ENCODE measurements at places on chromosomes 7 and 10.

DNA sequence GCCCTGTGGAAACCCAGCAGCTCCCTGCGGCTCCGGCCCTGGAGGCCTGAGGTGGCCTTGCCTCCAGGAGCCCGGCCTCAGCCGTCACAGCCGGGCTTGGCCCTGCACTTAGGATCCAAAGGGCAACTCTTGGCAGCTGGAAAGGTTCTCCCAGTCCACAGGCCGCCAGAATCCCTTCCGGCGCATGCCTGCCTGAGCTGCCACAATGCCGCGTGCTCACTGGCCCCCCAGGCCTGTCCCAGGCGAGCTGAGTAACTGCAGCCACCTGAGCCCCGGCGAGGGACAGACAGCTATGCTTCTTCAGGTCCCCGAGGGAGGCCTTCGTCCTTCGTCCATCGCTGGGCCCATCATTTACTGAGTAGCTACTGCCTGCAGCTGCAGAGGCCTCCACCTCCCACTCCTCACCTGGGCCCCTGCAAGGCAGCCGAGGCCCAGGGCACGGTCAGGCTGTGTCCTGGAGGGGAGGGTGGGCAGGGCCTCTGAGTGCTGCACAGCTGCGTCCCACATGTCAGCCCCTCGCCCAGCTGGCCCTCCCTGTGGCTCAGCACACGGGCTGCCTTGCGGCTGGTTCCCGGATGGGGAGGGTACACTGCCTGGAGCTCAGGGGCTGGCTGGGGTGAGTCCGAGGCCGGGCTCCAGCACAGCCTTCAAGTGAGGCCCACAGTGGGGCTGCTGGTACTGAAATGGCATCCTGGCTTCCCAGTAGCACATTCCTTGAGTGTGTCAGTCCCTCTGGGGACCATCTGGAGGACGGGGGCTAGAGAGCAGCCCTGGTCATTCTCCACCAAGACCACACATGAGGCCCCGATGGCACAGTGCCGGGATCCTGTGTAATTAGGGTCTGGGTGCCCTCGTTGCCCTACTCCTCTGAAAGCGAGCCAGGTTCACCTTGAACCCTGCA is 172.5 kb downstream of the ELFN1 start:
- DNase-seq: no peak

DNA sequence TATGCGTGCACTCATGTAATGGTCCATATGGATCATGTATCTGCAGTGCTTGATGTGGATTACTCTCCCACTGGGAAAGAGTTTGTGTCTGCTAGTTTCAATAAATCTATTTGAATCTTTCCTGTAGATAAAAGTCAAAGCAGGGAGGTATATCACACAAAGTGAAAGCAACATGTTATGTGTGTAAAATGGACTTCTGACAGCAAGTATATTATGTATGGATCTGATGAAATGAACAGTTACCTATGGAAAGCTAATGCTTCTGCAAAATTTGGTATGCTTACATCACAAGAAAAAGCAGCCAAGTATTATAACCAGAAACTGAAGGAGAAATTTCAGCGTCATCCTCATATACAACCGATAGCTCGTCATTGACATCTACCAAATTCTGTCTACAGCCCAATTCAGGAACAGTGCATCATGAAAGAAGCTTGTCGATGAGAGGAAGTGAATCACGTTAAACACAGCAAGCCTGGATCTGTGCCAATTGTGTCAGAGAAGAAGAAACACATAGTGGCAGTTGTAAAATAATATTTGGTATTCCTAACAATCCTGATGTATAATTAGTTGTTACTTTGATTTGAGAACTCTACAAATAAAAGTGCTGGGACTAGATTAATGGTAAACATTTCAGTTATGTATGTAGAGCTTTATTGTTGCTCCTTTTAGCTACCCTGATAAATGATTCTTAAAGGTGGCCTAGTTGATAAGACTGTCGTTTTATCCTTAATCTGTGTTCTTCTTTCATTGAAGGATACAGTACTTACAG is 14.2 kb upstream of the SYPL1 start:
- DNase-seq: no peak

- DNase-seq: no peak
Measured at GRCh38 chr7:16739863-16740622, 13.5 kb upstream of the TSPAN13 start.

DNA sequence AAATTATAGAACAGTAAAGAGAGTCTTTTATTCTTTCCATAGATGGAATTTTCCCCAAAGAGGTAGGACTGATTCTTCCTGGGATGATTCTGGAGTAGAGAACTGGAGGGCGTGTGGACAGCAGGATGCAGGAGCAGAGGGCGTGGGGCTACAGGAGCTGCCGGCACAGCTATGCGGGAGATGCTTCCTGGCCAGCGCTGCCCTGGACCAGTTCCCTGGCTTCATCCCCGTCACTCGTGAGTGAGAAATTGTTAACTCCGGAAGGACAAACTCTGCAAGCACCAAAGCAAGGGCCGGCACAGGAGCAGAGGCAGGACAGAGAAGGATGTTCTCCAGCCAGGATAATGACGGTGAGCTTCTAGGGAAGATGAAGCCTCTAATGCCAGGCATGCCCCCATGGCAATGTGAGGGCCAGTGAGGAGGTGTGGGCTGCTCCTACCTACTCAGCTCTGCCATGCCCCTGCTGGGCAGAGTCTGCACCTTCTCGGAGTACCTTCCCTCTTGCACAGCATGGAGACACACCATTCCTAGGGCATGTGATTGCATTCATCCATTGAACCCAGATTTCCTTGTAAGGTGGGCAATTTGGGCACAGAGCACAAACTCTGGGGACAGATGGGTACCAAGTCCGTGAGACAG is 760.9 kb upstream of the IGFBP3 start:
- DNase-seq: no peak

GRCh38 chr7:40694991-40695390 is 560.2 kb downstream of the SUGCT start:
- no peak for DNase-seq

- no peak for DNase-seq
Measured at GRCh38 chr7:108311446-108312168, 144.6 kb downstream of the NRCAM start.

DNA sequence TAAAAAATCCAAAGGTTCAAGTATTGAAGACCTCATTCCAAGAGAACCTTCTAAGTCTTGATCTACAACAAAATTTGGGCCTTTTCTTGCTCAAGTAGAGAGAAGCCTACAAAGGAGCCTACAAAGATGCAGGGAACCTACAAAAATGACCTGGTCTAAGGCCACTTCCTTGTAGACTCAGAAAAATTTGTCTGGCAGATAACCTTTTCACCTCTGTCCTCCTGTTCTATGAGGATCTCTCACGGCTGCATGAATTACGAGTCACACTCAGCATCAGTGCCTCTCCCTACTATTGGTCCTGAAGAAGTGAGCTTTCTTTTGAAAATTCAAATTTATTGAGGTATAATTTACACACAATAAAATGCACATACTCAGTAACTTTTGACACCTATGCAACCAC is 29.3 kb downstream of the CCNJ start:
- DNase-seq: no peak

- no peak for DNase-seq
Measured at GRCh38 chr7:134667899-134668298, 21.2 kb downstream of the BPGM start.

DNA sequence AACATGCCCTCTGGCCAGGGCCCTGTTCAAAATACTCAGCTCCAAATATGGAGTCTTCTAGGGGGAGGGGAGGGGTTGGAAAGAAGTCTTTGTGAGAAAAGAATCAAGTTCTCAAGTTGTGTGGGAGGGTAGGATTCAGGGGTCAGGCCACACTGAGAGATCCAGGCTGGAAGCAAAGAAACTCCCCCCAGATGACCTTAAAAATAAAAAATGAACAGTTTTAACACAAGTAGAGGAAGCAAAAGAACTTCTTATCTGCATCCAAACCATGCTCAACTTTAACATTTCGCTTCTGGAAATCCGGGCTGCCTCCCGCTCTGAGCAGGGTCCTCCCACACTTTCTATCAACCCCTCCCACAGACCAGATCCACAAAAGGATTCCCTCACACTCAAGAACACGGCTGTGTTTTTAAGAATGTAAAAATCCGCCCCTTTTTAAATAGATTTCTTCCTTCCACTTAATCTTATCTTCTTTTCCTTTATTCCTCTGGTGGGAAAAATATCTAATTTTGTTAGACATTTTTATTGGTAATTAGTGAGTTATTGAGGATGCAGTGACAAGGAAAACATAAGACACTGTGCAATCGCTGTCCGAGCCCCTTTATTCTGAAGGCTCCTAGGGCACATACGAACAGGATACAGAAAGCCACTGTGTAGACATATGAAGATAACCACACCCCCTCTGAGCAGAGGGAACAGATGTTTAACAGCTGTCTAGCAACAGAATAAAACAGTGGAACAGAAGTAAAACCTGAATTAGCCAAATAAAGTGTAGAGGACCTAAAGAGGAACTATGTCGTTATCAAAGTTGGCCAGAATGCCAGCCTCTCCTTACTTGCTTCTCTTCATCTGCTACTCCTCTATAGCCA is 43.8 kb downstream of the CYTH3 start:
- DNase-seq: no peak

GRCh38 chr7:39697483-39697882 is 74.1 kb downstream of the RALA start:
- DNase-seq: no peak

- no peak for DNase-seq
Measured at GRCh38 chr7:37379546-37380277, 69.0 kb downstream of the ELMO1 start.

DNA sequence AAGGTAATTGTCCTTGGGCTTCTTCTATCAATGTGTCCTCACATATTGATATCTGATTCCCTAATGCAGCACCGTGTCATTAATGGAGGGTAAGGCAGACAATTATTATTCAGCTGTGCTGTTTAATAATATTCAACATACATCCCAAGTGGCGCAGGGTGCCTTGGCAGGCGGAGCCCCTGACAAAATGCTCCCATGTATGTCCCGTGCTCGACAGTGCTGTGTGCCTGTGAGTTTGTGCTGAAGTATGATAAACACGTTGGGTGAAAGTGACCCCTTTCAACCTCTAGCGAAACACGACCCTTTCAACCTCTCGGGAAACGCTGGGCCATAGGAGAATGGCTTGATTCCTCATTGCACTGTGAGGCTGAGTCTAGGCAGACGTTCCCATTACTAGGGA is 31.3 kb downstream of the PFKP start:
- DNase-seq: no peak

DNA sequence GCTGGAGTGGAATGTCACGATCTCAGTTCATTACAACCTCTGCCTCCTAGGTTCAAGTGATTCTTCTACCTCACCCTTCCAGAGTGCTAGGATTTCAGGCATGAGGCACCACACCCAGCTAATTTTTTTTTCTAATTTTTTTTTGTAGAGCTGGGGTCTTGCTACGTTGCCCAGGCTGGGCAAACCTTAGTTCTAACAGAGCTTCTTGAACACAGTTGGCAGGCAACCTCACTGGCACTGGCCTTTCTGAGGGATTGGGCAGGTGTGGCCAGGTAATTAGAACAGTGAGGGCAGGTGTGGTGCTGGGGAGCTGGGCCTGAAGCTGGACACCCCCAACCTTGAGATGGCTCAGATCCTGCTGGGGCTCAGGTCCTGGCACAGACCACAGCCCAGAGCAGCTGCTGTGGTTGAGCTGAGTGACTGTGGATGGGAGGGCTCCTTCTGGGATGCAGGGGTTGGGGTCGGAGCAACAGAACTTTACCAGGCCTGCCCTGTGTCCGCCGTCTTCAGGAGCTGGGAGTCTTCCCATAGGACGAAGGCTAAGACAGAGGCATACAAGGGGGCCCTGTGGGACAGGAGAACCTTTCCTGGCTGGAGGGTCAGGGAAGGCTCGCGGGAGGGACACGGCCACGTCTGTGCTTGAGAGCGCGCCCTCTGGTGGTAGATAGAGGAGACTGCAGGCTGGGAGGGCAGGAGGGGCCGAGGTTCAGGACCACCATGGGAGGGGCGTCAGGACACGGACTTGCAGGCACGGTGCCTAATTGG is 48.2 kb downstream of the COL26A1 start:
- DNase-seq: peak; percentile 73

DNA sequence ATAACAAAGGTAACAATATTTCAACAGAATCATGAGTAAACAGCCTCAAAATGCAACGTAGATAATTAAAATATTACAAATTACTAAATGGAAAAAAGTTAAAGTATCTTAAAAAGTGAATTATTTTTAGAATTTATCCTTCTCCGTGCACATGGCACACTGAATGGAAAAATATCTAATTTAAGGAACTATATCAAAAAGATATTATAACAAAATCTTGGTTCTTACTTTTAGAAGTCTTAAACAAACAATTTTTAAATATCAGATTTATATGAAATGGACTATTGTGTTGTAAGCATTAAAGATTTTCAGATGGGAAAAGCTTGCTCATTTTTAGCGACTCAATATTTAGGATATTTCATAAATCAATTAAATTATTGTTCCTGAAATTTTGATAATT is 72.0 kb downstream of the AGMO start:
- no peak for DNase-seq

DNA sequence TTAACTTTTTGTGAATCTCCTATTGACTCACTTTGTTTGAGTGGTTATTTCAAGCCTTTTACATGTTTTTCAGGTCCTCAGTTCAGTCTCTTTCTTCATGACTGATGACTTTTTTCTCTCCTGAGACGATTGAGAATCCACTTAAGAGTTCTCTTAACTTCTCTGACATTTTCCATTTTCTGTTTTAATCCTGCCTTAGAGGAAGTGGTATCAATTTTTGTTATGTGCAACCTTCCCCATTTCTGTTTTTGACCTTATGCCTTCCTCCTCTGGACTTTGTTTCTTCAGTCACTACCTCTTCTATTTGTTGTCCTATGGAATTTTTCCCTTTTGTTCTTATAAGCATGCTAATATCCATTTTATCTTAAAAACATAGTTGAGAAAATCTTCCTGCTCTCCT is 2.4 kb downstream of the PSMC2 start:
- DNase-seq: no peak

DNA sequence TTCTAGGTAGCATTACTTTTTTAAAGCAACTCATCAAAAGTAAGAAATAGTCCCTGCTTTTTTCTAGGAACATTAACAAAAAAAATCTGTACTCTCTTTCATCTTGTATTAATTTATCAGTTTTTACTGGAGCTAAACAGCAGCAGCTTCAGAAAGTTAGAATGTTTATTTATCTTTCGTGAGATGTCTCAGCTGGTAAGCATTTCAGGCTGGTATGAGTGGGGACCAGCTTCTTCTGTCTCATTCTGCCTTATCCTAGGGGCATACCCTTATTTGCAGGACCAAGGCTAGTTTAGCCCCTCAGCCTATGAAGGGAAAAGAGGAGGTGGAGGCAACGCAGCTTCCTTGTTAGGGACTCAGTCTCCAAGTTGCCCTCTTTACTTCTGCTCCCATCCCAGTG is 35.1 kb downstream of the LANCL2 start:
- DNase-seq: no peak

DNA sequence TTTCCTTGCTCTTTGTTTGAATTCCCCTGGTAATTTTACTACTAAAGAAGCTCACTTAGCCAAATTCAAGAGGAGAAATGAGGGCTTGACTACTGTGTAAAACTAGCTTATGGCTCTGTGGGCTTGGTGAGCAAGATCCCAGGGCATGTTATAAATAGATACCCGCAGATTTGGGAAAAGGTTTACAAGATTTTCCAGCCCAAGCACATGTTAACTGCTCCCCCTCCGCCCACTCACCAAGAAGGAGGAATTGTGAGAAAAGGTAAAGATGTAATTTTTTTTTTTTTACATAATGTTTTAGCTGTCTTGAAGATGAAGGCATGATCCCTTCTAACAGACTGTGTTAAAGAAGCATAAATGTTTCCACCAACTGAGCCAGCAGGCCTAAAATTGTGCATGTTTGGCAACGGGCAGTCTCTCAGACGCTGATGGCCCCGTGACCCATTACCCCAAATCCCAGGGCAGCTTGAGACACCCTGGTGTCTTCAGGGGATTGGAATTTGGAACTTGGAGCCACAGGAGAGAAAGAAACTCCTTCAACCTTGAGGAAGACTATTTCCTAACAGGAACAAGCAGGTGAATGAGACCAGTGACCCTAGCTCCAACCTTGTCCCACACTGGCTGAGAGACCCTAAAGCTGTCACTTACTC is 429.8 kb upstream of the CELF2 start:
- DNase-seq: no peak
